ENCODE measurements at places on chromosomes 7 and 10.
A peak's percentile ranks its signal among the peaks of the same experiment; 100 is the strongest.

DNA sequence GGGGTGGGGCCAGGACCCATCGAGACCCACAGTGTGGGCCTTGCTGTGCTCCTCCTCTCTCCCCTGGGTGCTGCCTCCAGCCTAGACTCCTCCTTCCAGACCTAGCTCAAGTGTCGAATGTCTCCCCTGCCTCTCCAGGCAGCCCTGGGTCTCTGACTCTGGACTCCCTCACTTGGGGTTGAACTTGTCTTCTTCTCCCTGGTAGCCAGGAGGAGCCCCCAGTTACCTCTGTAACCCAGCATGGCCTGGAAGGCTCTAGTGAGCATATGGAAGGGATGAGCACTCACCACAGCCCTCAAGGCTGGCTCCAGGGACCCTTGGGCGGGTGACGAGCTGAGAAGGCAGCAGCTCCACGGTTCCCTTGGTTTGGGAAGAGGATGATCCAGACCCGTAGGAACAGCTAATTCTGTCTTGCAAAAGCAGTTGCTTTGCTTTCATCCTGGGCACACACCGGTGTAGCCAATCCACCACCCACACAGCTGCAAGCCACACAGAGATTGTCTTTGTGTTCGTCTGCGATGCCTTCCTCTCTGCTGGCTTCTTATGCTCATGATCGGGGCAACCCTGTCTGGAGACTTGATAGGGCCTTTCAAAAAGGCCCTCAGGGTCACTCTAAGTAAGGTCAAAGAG is 52.3 kb upstream of the ANTXRL start:
- no peak for DNase-seq

DNA sequence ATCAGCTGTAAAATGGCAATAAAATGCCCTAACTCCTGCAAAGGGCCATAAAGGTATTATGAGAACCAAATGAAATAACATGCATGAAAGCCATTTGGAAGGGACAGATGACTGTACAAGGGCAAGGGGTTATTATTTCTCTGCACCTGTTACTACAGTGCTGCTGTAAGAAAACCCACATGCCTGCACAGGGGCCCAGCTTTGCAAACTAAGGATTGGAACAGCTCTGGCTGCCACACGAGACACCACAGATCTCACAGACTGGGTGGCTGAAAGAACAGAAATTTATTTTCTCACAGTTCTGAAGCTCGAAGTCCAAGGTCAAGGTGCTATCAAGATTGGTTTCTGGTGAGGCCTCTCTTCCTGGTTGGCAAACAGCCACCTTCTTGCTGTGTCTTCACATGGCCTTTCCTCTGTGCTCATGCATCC is 409.0 kb upstream of the NRP1 start:
- DNase-seq: no peak

GRCh38 chr7:36057323-36057722 is 95.7 kb upstream of the EEPD1 start:
- DNase-seq: no peak

DNA sequence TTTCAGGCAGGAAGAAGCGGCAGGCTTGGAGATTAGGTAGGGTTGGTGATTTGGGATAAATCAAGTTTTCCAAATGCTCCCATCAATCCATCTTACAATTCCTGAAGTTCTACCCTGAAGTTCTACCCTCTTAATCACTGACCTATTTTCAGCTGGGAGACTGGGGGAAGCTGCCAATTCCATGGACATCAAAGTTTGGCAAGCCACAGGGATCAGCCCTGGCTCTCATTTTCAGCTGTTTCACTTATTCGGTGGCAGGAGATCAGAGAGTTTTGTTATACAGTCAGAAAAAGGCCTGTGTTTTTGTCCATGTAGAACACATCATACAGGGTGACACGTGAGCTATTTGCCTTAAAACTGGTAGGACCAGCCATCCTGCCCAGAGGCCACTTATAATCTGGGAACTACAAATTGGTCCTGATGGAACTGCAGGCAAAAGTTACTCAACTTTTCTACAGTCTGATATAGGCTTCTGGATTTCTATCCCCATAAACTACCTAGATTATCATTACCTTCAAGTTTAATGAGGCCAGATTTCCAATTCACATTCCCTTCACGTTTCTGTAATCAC is 112.9 kb upstream of the ZNF746 start:
- DNase-seq: no peak

DNA sequence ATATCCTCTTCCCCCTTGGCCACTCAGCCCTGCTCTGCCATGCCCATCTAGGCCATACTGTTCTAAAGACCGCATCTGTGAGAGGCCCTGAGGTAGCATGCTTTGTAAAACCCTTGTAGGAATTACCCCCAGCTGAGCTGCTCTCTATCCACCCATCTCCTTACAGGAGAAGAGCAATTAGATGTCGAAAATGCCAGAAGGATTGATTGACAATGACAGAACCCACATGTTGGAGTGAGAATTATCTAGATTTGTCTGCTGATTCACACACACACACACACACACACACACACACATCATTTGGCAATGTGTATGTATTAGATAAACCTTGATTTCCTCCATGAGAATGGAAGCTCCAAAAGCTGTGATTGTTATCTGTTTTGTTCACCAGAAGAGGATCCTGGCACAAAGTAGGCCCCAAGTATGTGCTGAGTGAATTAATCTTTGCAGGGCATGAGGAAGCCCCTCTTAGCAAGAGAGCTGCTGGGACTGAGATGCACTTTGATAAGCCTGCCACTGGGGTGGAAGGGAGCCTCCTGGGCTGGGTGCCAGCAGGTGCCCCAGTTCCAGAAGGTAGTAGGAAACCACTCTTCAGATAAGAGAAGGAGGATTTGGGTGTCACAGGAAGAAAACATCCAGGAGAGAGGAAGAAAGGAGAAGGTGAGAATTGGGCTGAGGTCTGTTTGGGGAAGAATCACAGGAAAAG is 187.5 kb upstream of the ADO start:
- no peak for DNase-seq

GRCh38 chr7:156378806-156379205 is 261.8 kb upstream of the RNF32 start:
- DNase-seq: no peak

DNA sequence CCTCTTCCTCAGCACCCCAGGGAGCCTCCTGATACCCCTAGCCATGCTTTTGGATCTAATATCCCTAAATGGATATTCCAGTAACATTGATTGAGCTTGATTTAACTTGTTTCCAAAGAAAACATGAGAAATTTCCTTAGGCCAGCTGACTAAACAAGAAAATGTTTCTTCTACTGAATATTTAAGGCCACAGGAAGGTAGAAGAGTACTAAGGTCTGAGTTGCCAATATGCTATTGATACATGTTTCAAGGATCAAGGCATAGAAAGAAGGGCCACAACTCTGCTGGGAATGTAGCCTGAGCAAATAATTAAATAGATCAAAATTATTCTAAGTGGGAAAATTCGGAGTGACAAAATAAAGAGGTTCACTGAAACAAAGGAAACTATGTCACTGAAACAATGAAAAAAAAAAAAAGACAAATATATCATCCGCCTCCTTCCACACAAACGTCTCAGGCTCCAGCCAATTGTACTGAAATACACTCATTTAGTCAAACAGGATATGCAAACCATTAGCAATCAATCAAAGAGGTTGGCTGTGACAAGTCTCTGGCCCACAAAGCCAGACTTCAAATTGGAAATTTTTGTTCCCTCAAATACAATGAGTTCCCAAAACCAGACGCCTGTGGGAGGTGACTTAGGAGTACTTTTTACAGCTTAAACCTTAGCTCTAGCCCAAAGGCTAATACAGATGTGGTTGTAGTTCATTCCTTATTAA is 396.2 kb downstream of the HTR7 start:
- no peak for DNase-seq

DNA sequence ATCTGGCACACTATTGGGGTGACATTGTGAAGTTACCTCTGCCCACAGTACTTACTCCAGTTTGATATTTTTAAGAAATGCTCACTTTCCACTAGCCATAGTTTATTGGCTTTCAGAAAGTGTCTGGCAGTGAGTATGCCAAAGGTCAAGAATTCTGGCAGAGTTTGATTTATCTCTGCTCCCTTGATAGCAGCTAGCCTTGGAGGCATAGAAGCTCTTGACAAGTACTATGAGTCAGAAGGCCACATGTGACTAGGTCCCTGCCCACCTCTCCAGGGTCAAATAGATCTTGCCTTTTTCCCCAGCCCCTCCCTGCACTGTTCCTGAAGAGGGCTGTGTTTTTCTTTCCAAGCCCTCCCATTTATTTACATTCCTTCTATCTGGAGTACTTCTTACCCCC is 202.2 kb downstream of the AUTS2 start:
- DNase-seq: no peak

DNA sequence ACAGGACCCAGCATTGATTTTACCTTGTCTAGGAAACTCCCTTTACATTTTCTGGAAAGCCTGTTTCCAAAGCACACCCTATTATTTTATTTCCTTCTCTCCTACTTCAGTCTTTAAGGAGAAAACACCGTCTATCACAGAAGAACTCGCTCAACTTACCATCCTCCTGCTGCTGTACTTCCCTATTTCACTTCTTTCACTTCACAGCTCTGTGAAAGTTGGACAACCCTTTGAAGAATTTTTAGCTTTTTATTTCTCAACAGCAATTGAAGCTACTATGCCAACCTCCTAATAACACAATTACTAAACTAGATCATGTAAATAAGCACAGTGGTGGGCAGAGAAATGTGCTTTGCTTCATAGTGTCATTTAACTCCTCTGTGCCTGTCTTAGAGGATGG is 166.5 kb downstream of the TFEC start:
- DNase-seq: no peak

DNA sequence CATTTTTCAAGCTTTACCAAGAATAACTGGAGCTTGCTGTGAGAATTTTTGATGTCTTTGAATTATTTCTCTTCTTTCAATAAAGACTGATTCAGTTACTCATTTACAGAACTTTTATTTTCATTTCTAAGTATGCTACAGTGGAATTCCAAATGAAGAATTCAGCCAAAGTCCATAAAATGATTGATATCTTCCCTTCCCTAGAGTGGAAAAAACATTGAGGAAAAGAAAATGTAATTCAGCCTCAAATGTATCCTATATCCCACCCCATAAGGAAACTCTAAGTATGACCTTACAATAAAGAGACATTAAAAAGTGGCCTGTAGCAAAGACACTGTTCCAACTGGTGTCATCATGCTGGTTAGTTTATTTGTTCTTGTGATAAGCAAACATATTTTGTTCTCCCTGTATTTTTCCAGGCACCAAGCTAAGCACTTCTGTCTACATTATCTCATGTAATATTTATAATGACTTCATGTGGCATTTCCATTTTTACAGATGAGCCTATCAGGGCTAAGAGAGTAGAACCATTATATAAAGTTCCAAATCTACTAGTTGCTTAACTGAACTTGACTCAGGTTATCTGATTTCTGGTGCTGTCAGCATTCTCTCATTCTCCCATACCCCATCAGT is 450.4 kb downstream of the NEBL start:
- DNase-seq: no peak

DNA sequence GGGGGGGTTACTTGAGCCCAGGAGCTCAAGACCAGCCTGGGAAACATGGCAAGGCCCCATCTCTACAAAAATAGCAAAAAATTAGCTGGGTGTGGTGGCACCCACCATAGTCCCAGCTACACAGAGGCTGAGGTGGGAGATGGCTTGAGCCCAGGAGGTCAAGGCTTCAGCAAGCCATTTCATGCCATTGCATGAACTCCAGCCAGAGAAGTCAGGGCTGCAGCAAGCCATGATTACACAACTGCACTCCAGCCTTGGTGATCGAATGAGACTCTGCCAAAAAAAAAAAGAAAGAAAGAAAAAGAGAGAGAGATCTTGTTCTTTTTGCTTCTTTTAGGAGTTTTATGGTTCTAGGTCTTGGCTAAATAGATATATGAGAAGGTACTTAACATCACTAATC is 200.2 kb upstream of the PHYHIPL start:
- DNase-seq: no peak

- DNase-seq: no peak
These were observed 3.0 kb upstream of the GIMAP5 start for GRCh38 chr7:150734254-150734653.

DNA sequence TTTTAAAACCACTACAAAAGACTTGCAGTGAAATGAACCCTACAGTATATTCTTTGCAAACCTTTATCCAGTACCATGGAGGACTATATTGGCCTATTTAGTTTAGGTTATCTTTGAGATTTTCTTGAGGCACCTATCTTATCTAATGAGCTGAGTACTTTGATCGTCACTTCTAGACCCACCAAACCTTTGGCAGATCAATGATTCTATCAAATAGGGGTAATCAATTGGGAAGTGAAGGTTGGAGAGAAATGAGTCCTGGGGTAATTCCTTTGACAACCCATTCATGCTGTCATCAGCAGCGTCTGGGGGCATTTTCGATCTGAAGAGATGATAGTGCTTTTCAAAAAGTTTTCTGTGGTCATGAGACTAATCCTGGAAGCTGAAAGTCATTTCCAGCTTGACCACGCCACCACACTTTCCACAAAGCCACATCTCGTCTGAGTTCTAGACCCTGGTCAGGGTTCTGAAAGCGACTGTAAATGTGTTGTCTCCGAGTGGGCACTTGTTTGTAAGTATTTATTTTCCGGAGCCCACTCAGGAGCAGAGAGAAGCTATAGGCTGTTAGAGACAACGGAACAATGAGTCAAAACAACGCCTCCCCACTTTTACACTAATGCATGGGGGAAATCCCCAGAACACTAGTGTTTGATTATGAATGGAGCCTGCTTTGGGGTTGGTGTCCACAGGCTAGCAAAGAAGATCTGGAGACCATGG is 4.8 kb downstream of the EGR2 start:
- DNase-seq: peak; percentile 67

DNA sequence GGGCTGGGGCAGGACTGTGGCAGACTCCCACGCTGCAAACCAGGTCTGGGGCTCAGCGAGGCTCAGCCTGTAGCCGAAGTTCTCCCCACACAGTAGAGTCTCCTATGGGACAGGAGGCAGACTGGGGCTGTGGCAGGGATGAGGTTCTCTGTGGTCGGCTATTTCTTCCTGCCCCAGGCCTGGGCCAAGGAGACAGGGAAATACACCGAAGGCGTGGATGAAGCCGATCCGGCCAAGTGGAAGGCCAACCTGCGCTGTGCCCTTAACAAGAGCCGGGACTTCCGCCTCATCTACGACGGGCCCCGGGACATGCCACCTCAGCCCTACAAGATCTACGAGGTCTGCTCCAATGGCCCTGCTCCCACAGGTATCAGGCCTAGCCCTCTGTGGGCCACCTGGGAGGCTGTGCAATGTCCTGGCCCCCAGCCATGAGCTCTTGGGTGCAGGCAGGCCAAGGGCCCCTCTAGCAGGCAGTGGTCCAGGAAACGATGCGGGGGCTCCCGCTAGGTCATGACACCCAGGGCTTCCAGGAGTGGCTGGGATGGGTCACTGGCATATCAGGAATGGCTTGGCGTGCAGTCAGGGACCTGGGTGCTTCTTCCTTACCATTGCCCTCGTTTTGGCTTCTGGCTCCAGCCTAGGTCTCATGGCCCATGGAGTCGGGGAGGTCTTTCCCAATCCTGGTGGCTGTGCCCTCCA is 8.1 kb downstream of the IRF5 start:
- DNase-seq: no peak

DNA sequence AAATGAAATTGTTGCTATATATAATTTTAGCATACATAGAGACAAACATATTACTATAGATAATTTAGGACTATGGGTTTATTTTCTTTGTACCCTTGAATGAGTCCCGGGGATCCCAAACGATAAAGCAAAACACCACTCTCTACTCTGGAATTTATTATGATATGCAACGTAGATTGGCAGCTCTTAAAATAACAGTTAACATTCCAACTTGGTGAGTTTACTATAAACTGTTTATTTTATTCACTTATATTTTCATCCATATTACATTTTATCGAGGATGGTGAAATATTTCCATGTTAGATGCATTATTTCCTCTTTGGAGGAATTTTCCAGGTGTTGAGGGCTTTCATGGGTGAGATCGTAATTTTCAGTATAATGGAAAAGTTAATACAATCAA is 138.7 kb upstream of the DGKB start:
- DNase-seq: no peak

GRCh38 chr10:60044971-60045370 is 138.6 kb upstream of the CCDC6 start:
- no peak for DNase-seq

Measured in activated T-helper 9 cell treated with anti-CD3 and anti-CD28 coated beads, Interleukin-2, amount 50 U/mL, for 16 hours (primary cell).